Activated CD8-positive, alpha-beta memory T cell treated with anti-CD3 and anti-CD28 coated beads for 4 hours (primary cell): ENCODE measurements at places on chromosomes 13 and 19.

GRCh38 chr13:113187263-113187669 is 21.2 kb downstream of the PCID2 start:
- no peak for DNase-seq

- no peak for DNase-seq
These were observed 1.3 kb downstream of the SOX21 start for GRCh38 chr13:94710881-94711560.

DNA sequence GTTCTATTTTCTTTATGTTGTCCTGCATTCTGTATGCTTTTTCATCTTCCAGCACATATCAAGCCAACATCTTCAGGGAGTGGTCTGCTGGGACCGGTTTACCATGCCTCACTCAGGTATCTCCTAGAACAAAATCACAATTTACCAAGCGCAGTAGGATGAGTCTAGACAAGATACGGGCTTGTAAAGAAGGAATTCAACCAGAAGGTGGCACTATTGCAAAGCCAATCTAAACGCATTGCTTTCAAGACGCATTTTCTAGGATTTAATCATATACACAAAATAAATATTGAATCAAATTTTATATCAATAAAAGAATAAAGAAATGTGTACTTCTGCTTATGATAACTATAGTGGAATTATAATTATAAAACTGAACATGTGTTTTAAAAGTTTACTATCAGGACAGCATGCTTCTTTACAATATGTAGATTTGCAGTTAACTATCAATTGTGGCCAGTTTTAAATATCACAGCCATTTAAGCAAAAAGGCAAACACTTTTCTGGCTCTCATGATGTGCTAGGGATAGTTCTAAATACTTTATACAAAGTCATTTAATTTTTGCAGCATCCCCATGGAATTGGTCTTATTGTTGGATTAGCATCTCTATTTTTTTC is 16.1 kb upstream of the TPP2 start:
- no peak for DNase-seq

- DNase-seq: no peak
These were observed 3.9 kb downstream of the SIX5 start for GRCh38 chr19:45764945-45765701.
